ENCODE measurements at places on chromosomes 5 and 9.

GRCh38 chr9:95499046-95499676, 17.6 kb downstream of the PTCH1 start:
- DNase-seq: no peak

GRCh38 chr5:11642438-11642837, 261.8 kb downstream of the CTNND2 start:
- no peak for DNase-seq

DNA sequence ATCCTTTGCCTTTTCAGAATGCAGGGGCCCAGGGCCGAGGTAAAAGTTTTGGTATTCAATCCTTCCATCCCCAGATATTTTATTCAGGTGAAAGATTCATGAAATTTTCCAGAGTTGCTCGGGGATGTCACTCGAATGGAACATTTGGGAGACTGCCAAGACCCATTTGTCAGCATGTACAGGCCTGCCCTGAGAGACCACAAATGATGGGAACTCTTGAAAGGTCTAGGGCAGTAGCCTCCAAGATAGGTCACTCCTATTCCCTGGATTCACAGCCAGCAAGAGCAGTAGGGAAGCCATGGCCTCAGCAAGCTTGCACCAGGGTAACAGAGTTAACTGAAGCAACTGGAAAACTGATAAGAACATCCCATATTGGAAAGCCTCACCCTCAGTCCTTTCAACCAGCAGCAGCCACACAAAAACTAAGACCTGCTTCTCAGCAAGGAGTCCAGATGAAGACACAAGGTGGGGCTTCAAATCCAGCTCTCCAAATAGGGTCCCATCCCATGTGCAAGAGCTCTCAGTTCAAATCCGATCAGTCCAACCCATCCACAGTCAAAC, 12.5 kb downstream of the CARD6 start:
- DNase-seq: no peak

DNA sequence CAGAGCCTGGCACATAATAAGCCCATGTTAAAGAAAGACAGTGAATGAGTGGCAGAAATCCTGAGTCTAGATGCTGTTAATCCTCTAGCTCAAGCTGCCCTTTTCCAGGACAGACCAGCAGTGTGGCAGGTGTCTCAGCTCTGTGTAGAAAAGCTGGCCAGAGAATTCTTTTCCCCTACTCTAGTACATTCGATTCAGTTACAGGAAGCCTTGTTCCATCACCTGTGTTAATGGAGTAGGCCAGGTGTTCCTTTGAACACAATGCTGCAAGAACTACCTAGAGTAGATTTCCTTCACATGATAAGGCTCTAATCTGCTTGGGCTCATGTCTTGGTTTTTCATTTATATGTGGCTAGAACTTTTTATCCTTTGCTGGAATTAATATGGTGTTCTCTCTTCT, 52.5 kb downstream of the NUP214 start:
- DNase-seq: no peak

GRCh38 chr5:92467695-92468094, 1084.6 kb upstream of the ARRDC3 start:
- no peak for DNase-seq

DNA sequence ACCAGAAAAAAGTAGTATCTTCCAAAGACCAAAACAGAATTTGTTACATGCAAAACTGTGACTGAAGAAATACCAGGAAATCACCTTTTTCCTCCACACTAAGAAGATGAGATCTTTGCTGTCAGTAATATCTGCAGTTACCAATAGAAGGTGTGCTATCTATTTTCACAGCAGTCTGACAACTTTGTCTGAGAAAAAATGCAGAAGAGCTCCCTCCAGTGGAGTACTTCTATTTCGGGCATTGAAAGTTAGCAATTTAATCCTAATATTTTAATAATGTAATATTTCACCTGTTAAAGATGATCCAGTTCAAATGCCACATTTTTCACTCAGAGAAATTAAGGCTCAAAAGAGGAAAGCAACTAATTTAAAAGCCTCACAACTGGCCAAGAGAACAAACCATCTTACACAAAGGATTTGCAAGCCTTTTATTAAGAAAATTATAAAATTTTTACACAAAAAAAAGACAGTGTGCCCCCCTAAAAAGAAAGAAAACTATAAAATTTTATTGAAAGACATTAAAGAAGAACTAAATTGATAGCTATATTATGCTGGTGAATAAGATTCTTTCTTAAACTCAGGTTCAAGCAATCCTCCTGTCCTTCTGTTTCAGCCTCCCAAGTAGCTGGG, 50.6 kb downstream of the DEPDC1B start:
- DNase-seq: no peak

GRCh38 chr5:78755822-78756429, 107.4 kb upstream of the LHFPL2 start:
- no peak for DNase-seq

GRCh38 chr5:74233571-74233970, 407.0 kb downstream of the ENC1 start:
- no peak for DNase-seq

All from NCI-H2081 treated with DMSO at 0.1 percent for 48 hours (cell line).